ENCODE measurements at places on chromosomes 5 and 9.

GRCh38 chr5:61640179-61641021 lies 308.3 kb downstream of the ZSWIM6 start:
- no peak for DNase-seq

GRCh38 chr9:114282507-114282906 lies 40.4 kb upstream of the ORM1 start:
- no peak for DNase-seq

DNA sequence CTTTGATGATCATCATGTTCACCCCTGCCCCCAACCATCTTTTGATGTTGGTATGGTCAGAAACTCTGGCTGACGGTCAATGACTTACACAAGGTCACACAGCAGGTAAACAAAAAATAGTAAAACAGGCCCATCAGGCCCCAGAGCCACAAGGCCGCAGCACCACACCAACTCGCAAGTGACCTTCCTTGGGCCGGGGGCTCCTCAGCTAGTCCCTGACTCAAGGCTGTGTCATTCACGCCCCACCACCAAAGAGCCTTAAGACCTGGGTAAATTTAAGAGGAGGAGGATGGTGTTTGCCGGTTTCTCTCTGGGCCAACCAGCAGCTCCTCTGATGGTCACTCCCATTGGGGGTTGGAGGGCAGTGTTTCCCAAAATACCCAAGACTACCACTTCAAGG lies 55.8 kb downstream of the PSMB7 start:
- DNase-seq, result no peak

- DNase-seq, result no peak
These were observed 21.0 kb downstream of the NIPBL start for GRCh38 chr5:36897616-36898015.

GRCh38 chr5:87661784-87662566 lies 249.2 kb upstream of the CCNH start:
- no peak for DNase-seq

GRCh38 chr9:134218230-134218629 lies 53.9 kb upstream of the RNU6ATAC start:
- no peak for DNase-seq

DNA sequence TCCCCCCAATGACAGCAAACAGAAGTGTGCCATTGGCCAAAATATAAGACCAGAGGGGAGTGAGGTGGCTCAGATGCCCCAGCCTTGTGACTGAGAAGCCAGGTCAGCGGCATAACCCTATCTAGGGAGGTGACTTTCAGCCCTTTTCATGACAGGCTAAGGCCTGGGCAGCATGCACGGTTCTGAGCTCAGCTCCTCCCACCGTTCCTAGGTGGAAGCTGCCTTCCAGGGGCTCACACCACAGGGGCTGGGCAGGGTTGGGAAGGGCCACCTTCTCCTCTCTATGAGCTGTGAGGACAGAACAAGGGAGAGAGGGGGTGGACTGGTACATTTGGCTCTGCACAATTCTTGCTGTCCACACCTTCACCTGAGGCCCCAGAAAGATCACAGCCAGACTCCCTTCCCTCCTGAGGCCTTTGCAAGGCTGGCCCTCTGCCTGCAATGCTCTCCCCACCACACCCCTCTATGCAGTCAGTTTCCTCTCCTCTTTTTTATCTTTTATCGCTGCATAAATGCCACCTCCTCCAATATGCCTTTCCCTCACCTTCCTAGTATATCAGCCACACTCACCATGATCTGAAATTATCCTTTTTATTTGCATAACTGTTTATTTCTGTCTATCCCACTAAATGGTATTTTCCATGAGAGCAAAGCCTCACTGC lies 5.1 kb upstream of the EGR1 start:
- no peak for DNase-seq

Measured in CD4-positive, alpha-beta T cell treated with Interferon alpha-2 for 1 hour (primary cell).